ENCODE measurements at places on chromosomes 13 and 19.

DNA sequence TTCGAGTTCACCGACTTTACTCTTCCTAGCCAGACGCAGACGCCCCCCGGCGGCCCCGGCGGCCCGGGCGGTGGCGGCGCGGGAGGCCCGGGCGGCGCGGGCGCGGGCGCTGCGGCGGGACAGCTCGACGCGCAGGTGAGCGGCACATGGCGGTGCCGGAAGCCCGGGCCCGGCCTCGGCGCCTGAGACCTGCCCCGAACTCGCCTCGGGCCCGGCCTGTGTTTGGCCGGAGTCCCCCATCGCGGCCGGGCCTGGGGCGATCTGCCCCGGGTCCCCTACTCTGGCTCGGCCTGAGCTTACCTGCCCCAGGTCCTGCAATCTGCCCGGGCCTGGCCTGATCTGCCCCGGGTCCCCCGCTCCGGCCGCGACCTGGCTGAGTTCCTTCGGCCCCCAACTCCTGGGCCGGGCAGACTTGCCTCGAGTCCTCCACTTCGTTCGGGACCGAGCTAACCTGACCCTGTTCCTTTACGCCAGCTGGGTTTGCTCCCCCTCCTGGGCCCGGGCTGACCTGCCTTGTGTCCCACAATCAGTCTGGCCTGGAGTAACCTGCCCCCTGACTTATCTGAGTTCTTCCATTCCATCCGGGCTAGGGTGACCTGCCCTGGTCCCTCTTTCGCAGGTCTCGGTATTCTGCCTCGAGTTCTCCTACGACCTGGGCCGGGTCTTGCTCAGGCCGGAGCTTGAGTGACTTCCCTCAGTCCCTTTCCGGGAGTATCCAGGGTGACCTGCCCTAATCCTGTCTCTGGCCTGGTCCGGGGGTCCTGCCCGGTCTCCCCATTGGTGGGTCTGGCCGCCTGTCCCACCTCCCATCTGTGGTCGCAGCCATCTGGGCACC, 764 bp downstream of the UPF1 start:
- peak; percentile 61 for DNase-seq

- no peak for DNase-seq
Observed at GRCh38 chr13:29810145-29810742, 40.2 kb downstream of the UBL3 start.

DNA sequence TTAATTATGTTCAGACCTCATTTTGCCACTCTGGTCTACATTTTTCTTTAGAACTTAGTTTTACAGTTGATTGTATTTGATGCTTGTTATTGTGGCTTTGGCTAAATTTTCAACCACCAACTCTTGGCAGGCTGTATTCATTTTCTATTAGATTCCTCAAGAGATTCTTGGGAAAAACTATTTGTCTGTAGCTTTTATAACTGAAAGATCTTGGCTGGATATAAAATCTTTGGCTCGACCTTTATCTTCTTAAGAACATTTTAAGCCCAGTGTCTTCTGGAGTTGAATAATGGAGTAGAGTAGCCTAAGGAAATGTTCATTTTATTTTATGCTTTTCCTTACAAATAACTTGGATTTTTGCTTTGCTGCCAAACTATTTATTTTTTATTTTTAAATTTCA, 848.5 kb downstream of the PCDH17 start:
- no peak for DNase-seq

- no peak for DNase-seq
Observed at GRCh38 chr19:38660724-38661123, 13.3 kb downstream of the ACTN4 start.

GRCh38 chr13:68927387-68928026, 1180.1 kb upstream of the ATXN8OS start:
- DNase-seq = no peak

All from activated CD8-positive, alpha-beta memory T cell treated with anti-CD3 and anti-CD28 coated beads, Interleukin-2, amount 10 ng/mL, durations not matched to agents 7 days and 5 days (primary cell).